Vagina (tissue), 2 donors: ENCODE measurements at places on chromosomes 5 and 9. TPM values are rescaled to one million over a fixed set of nuclear protein-coding genes. Genes with fewer than 3 reads are reported as not detected.

- peaks cover 28% of the 10 kb centered on the region for H3K4me1 ChIP-seq
- H3K27ac ChIP-seq = no peak overlapping the region
- no peaks in the 10 kb centered on the region for H3K36me3 ChIP-seq
- no peak overlapping the region for H3K4me3 ChIP-seq
Measured at GRCh38 chr5:132365213-132365612, 4.3 kb upstream of the SLC22A5 start.

SHB gene
- total RNA-seq = 20.9 TPM

DNA sequence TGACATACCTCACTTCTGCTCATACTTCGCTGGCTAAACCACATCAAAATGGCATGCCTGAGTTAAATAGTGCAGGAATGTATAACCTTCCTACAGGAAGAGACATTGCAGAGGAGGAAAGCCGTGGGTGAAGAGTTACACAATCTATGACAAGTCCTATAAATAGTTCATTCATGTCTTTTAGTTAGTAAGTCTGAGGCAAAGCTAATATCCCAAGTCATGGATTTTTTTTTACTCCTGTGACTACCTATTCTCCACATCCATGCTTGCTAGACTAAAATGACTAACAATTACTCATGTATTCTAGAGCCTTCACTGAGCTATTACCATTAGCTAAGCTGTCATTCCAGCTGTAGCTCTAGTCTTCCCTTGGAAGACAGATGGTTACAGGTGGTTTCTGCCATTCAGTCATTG is 391.3 kb downstream of the NR2F1-AS1 start:
- no peaks in the 10 kb centered on the region for H3K36me3 ChIP-seq
- no peak for DNase-seq
- no peak overlapping the region for H3K27ac ChIP-seq
- no peaks in the 10 kb centered on the region for H3K27me3 ChIP-seq
- H3K4me3 ChIP-seq = no peak overlapping the region

EIF4E1B gene
- total RNA-seq = not detected

- H3K4me1 ChIP-seq = no peaks in the 10 kb centered on the region
- H3K27ac ChIP-seq = no peak overlapping the region
- DNase-seq = no peak
- no peaks in the 10 kb centered on the region for H3K27me3 ChIP-seq
- no peak overlapping the region for H3K4me3 ChIP-seq
Measured at GRCh38 chr5:107331882-107332281, 338.9 kb downstream of the EFNA5 start.

DNA sequence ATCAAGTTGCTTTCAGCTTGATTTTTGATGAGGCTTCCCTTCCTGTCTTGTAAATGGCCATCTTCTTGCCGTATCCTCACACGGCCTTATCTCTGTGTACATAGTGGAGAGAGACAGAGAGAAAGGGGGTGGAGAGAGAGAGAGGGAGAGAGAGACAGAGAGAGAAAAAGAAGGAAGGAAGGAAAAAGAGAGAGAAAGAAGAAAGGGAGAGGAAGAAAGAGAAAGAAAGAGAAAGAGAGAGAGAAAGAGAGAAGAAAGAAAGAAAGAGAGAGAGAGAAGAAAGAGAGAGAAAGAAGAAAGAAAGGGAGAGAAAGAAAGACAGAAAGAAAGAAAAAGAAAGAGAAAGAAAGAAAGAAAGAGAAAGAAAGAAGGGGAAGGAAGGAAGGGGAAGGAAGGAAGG is 46.6 kb downstream of the ITGA1 start:
- no peak overlapping the region for H3K4me3 ChIP-seq
- H3K27me3 ChIP-seq = no peaks in the 10 kb centered on the region
- no peak for DNase-seq
- H3K27ac ChIP-seq = no peak overlapping the region

- H3K4me1 ChIP-seq = no peaks in the 10 kb centered on the region
- no peaks in the 10 kb centered on the region for H3K36me3 ChIP-seq
- no peak for DNase-seq
- no peak overlapping the region for H3K27ac ChIP-seq
- H3K27me3 ChIP-seq = no peaks in the 10 kb centered on the region
Measured at GRCh38 chr5:103373597-103374472, 115.3 kb downstream of the MACIR start.

ACSL6 gene
- 0.49 TPM for total RNA-seq

GRCh38 chr9:128969491-128969890 is 22.0 kb downstream of the NUP188 start:
- peaks cover 62% of the 10 kb centered on the region for H3K36me3 ChIP-seq
- no peaks in the 10 kb centered on the region for H3K4me1 ChIP-seq
- no peak overlapping the region for H3K4me3 ChIP-seq
- H3K27ac ChIP-seq = no peak overlapping the region
- no peak for DNase-seq
